ENCODE measurements at places on chromosomes 13 and 19.
A peak's percentile ranks its signal among the peaks of the same experiment; 100 is the strongest.

GRCh38 chr13:101127741-101128353, 288.5 kb downstream of the NALCN start:
- DNase-seq: no peak

DNA sequence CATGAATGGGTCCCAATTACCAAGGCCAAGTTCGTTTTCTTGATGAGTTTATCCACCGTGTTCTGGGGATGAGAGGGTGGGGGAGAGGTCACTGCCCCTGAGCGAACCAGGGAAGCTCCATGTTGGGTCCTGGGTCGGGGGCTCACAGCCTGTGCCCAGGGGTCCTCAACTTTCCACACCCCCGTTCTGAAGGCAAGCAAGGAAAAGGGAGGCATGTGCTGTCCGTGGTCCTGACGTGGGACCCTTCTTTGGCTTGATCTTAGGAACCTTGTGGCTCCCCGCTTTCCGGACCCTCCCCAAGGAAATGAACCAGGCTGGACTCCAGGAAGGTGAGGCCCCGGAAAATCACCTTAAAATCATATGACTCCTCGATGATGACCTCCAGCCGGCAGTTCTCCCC, 18.2 kb upstream of the MEIS3 start:
- DNase-seq: no peak

GRCh38 chr13:91576590-91576989, 178.2 kb downstream of the GPC5 start:
- no peak for DNase-seq

- no peak for DNase-seq
Observed at GRCh38 chr13:52026246-52026626, 1.7 kb downstream of the UTP14C start.

GRCh38 chr19:2139385-2140137, 11.8 kb downstream of the AP3D1 start:
- no peak for DNase-seq

DNA sequence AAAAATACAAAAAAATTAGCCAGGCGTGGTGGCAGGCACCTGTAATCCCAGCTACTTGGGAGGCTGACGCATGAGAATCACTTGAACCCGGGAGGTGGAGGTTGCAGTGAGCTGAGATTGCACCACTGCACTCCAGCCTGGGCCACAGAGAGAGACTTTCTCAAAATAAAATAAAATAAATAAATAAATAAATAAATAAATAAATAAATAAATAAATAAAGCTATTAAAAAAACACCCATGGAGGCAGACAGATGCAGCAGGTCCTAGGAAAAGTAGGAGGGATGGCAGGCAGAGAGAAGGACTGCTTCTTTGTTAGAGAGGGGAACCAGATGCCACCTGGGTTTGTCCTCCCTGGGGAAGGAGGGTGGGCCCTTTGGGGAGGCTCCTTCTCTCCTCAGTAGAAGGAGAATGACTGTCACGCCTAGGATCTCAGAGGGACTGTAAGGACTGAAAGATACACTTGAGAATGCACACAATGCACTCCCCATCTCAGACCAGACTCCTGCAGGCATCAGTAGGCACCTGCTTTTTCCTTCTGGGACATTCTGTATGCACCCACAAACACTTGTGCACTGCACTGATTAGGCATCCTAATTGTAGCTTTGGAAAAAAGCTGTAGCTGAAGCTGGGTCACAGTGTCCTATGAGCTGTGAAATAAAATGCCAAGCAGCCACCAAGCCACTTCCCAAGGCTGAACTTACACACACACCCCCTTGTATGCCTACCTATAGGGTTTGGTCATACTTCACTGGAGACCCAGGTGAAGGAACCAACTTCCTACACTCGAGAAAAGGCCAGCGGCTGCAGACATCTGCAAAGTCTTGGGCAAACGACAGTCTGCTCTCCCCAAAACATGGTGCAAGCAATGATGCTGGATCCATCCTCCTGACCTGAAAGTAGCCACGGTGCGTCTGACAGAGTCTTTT, 18.9 kb upstream of the SLC35E1 start:
- no peak for DNase-seq

- DNase-seq: no peak
Observed at GRCh38 chr13:110097013-110097412, 209.9 kb downstream of the COL4A1 start.

DNA sequence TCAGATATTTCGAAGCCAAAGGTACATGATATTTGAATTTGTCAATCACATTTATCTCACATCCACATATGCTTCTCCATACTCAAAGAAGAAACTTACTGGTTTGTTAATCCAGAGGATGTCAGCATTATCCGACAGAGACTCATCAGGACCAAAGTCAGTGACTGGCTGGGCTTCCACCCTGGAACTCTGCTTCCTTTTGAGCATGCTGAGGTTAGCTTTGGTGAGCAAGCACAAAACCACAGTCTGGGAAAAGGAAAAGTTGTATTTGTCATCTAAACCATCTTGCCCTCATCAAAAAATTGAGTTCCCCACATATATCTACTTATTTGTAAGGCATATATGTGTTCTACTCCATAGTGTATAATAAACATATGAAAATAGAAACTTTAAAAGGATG, 17.4 kb downstream of the NALCN start:
- no peak for DNase-seq

DNA sequence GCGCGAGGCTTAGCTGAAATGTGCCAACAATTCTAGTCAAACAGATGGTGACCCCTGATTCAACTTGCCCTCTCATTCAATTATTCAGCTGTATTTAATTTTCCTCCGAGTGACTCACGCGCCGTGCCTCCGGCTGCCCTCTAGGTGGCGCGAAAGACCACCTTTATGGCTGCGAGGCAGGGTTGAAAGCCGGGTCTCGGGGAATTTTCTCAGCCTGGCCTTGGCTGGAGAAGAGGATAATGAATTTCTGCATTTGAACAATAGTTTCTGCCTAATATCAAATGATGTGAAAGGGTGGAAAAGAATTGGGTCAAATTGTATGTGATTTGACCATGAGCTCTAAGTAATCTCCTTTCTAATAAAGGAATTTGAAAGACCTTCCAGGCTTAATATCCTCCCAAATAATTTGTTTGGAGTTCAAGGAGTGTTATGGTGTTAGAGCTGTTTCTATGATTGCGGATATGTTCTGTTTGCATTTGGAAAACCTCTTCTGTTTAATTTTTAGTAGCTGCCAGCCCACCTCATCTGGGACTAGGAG, 310.9 kb downstream of the ZNF536 start:
- peak; percentile 27 for DNase-seq

DNA sequence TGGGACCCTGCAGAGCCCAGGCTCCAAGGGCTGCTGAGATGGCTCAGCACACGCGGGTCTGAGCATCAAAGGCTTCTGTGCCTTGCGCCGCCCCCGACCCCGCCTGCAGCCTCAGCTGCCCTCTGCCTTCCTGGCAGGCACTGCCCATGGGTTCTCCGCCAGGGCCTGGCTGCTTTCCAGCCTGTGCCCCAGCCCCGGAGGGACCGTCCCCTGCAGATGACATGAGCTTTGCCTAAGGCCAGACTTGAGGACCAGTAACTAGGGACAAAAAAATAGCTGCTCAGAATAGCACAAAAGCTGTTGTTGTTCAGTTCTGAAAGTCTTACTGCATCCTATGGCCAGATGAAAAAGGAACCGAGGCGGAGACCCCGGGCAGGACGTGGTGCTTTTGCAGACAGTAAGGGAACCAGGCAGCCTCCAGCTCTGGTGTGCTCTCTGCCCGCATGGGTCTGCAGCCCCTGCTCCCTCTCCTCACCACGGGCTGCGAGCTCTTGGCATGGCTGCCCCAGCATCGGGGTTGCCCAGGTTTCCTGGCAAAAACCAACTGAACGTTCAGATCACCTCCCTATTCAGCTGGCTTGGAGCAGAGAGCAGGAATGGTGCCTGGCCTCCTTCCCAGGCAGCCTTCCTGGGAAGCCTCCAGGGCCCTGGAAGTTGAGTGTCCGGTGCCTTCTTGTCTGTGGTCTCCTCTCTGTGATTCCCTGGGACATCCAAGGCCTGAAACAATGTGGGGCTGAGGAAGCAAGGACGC, 12.5 kb upstream of the CFAP97D2 start:
- no peak for DNase-seq

Data from stimulated activated CD8-positive, alpha-beta memory T cell treated with anti-CD3 and anti-CD28 coated beads, Interleukin-15, amount 100 ng/mL, for 24 hours (primary cell).